ENCODE measurements at places on chromosomes 3 and 15.

DNA sequence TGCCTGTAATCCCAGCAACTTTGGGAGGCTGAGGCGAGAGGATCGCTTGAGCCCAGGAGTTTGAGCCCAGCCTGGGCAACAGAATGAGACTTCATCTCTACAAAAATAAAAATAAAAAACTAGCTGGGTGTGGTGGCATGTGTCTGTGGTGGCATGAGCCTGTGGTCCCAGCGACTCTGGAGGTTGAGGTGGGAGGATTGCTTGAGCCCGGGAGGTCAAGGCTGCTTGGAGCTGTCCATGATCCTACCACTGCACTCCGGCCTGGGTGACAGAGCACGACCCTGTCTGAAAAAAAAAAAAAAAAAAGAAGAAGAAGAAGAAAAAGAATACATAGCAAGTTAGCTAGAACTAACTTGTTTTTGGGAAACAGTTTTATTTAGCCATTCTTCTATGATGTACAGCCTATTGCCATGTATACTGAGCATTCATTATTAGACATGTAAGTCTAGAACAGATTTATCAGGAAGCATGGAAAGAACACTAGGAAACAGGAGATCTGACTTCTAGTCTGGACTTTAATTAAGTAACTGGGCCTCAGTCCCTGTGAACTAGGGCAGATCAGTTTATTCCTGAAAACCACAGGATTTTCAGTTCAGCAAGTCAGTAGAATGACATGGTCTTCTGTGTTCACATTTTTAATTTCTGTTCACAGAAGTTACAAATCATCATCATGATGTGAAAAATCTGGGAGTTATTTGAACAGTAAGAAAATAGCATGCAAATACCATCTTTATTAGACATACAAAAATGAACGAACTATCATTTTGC lies 65.5 kb downstream of the KAT2B start:
- DNase-seq = no peak

- DNase-seq = no peak
These were observed 109.8 kb upstream of the TSPAN3 start for GRCh38 chr15:77180757-77181156.

DNA sequence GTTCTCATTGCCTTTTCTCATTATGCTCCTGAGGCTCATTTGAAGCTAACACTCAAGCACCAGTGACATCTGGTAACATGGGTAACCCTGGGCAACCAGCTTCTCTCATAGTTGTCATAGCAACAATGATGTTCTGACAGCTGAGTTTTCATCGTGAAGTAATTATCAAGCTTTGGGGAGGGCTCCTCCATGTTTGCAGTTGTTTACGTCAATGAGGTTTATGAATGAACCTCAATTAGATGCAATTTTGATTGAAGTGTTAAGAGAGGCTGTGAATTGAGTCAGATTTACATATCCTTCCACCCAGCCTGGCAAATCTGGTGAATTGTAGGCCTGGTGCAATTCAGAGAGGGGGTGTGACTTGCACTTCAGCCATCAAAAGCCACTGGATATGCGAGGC lies 119.3 kb upstream of the CHD2 start:
- no peak for DNase-seq

DNA sequence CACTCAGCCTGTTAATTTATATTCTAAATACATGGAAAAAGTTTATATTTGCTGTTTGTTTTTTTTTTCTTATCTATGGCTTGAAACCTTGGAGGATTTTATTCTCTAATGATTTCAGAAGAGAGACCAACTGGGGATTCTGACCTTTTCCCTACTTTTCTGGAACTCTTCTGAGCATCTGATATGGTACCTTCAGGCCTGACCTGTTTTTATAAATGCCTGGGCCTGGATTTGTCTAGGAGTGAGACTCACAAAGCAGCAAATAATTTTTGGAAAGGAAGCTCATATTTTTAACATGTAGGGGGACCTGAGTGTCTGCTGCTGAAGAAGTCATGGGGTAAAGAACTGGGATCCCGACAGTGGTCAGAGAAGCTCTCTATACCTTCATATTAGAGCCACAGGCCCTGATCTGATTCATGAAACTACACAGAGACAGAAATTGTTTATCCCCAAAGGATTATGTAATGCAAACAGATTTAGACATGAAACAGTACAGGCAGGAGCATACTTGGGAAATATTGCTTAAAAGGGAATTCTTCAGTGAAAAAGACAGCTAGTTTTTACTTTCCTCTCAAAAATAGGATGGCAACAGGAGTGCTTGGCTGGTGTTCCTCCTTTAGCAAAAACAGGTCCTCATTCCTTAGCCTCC lies 15.9 kb downstream of the PPM1L start:
- no peak for DNase-seq

DNA sequence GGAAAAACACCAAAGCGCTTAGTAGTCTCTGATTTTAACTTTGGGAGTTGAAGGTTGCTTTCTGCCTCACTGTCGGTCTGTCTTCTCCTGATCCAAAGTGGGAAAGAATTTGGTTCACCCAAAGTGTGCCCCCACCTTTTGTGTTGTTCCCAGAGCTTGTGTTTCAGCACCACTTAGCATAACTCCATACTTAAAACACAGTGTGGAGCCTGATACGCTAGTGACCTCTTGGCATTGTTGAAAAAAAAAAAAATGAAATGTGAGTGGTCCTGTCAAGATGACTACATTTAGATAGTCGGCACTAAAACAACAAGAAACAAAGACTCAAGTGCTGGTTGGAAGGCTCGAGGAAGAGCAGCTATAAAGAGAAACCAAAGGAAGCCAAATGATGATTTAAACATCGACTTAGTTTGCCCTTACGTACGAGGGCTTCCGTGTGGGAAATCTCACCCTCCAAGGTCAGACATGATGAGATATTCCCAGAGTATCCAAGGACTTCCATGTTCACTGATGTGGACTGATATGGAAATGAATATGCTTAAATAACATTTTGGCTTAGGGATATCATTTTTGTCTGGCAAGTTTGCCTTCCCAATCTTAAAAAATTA lies 178.8 kb downstream of the MEIS2 start:
- no peak for DNase-seq

DNA sequence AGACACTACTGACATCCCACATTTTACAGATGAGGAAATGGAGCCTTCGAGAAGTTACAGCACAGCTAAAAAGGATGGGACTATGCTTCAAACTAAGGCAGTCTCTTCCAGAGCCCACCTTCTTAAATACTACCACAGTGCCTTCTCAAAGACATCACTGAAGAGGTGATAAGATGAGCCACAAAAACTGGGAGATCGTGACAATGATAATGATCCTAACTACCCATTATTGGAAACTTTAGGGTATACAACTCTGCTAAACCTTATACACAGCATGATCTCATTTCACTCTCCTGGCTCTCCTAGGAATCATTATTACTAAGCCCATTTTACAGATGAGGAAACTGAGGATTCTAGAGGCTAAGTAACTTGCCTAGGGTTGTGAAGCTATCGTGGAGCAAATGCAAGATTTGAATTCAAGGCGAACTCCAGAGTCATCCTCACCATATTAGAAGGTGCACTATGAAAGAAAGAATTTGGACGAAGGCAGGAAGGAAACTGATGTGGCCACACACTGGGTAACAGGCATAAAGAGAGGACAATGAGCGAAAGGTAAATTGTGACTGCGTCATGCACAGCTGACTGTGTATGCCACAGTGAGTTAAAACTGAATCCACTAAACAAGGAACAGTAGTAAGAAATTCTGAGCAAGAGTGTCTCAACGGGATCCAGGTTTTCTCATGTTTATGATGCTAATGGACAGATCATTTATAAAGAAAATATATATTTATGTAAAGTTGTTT lies 55.4 kb downstream of the SUCLG2 start:
- DNase-seq = no peak

- DNase-seq = no peak
These were observed 105.1 kb downstream of the OXSM start for GRCh38 chr3:25895031-25895430.

GRCh38 chr15:68256675-68257450 lies 20.7 kb upstream of the FEM1B start:
- peak; percentile 66 for DNase-seq

Data from CD4-positive, alpha-beta T cell treated with Interleukin-10 for 1 hour (primary cell).